ENCODE measurements at places on chromosomes 2 and 18. TPM values are rescaled to one million over a fixed set of nuclear protein-coding genes. Genes with fewer than 3 reads are reported as not detected.

DNA sequence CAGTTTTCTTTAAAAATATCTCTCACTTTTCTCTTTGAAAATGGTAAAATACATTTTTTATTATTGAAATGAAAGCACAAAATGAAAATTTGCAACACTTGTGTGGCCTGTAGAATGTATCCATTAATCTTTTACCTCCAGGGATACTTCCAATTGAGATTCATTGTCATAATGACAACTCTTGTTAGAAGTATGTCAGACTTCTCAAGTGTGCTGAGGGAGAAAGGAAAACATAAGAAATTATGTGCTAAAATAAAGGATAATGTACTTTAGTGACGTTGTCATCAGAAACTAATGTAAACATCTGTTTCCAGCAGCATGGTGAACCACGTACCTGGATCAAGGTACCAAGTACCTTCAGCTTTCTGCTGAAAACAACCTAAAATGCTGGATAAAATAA, 195.8 kb upstream of the STON1 start:
- H3K4me1 ChIP-seq: no peaks in the 10 kb centered on the region
- no peaks in the 10 kb centered on the region for H3K27me3 ChIP-seq
- H3K36me3 ChIP-seq: no peaks in the 10 kb centered on the region
- no peak overlapping the region for H3K4me3 ChIP-seq

DNA sequence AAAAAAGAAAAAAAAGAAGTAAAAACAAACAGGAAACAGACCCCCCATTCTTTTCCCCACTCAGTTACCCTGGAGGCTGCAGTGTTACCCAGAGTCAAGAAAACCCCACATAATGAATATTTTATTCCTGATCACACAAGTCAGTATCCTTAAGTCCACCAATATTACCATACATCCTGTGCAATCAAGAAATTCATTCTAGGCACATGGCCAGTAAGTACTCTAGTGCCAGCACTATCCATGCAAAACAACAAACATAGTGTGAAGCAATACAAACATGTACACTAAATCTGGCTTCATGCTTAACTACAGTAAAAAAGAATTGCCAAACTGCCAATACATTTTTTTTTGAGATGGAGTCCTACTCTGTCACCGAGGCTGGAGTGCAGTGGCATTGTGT, 111.6 kb downstream of the FAM168B start:
- H3K36me3 ChIP-seq: no peaks in the 10 kb centered on the region
- no peak overlapping the region for H3K27ac ChIP-seq
- H3K4me3 ChIP-seq: no peak overlapping the region

The SIX3 gene
- total RNA-seq: 1.2 TPM

DNA sequence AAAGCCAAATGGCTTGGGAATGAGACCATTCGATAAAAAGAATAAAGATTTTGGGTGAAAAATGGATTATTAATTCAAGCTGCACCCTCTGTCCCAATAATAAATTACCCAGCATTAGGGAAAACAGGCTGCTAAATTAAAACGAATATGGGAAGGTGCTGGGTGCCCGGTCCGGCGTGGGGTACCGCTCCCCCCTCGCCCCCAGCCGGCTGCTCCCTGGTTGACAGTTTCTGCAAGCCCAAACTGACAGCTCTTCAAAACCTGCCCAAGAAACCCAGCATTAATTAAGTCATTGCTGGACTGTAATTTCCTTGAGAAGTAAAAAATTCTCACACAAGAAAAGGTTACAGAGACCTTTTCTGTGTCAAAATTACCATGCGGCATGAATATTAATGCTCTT, 98.6 kb downstream of the PTGR3 start:
- no peak overlapping the region for H3K4me3 ChIP-seq
- no peak for DNase-seq
- H3K4me1 ChIP-seq: no peaks in the 10 kb centered on the region
- no peaks in the 10 kb centered on the region for H3K36me3 ChIP-seq

DNA sequence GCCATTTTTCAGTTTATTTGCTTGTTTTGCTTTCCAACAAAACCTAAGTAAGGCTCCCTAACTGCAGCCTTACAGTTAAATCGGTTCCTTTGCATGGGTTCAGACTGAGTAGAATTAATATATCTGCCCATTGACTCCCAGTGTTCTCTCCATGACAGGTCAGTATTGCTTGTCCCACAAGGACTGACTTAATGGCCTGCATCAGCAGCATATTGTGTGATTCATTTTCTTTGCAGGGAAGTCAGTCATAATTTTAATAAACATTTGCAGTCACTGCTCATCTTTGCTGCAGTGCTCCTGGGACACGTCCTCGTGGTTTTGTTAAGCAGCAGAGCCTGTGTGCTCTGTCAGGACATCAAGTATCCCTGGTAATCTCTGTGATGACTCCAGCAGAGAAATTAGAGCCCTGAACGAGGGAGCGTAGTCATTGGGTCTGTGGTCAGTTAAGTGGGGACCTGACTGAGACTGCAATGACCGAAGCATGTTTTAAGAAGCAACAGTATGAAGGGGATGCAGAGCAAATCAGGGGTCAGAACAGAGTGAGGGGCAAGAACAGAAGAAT, 93.3 kb downstream of the CDH20 start:
- H3K27me3 ChIP-seq: no peaks in the 10 kb centered on the region
- no peak overlapping the region for H3K27ac ChIP-seq
- H3K4me1 ChIP-seq: no peaks in the 10 kb centered on the region
- H3K4me3 ChIP-seq: no peak overlapping the region
- DNase-seq: no peak

GRCh38 chr2:36193680-36194079, 161.9 kb upstream of the CRIM1 start:
- H3K27ac ChIP-seq: no peak overlapping the region
- no peaks in the 10 kb centered on the region for H3K4me1 ChIP-seq
- H3K4me3 ChIP-seq: no peak overlapping the region
- 0 out of 2 replicates have a peak, but pooled peaks cover 7% of the 10 kb centered on the region for H3K27me3 ChIP-seq
- H3K36me3 ChIP-seq: no peaks in the 10 kb centered on the region
- DNase-seq: no peak

GRCh38 chr2:218999021-218999880, 6.0 kb upstream of the CRYBA2 start:
- H3K4me1 ChIP-seq: peaks cover 46% of the 10 kb centered on the region
- no peaks in the 10 kb centered on the region for H3K36me3 ChIP-seq
- no peak overlapping the region for H3K27ac ChIP-seq
- no peak for DNase-seq
- H3K27me3 ChIP-seq: no peaks in the 10 kb centered on the region

DNA sequence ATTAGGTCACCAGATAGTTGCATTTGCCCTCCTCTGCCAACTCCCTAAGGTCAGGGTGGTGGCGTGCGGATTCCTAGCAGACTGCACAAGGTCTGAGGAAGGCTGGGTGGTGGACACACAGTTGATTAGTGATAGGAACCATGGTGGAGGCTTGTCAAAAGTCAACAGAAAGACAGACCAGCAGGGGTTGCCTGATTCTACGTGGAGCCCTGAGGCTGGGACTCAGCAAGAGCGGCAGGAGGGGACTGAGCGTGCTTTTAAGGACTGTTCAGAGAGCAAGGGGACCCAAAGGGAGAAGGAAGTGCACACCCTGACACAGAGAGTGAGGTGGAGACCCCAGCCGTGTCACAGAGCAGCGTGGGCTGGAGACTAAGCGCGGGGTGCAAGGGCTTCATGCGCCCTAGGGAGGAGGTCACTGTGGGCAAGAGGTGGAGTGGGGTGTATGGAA, 513.2 kb downstream of the RNF144A start:
- DNase-seq: no peak
- no peaks in the 10 kb centered on the region for H3K36me3 ChIP-seq
- H3K4me3 ChIP-seq: no peak overlapping the region
- H3K27ac ChIP-seq: no peak overlapping the region
- H3K4me1 ChIP-seq: no peaks in the 10 kb centered on the region

DNA sequence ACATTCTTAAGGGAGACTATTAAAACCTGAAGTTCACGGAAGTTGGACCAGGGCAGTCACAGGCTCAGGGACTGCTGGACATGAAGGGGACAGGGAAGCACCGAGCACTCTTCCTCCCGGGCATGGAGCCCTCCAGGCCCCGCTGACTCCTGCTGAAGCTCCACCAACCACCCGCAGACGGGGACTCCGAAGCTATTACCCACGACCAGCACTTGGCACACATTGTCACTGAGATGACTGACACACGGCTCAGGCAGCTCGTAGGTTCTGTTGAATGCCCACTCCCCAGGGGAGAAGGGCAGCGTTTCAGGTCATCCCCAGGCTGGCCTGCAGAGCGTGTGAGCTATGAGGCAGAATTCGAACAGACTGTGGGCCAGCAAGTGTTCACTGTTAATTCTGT, 234.8 kb downstream of the NDUFA10 start:
- H3K4me1 ChIP-seq: no peaks in the 10 kb centered on the region
- no peak overlapping the region for H3K4me3 ChIP-seq
- 0 out of 2 replicates have a peak, but pooled peaks cover under 1% of the 10 kb centered on the region for H3K27me3 ChIP-seq
- H3K36me3 ChIP-seq: no peaks in the 10 kb centered on the region
- no peak for DNase-seq

DNA sequence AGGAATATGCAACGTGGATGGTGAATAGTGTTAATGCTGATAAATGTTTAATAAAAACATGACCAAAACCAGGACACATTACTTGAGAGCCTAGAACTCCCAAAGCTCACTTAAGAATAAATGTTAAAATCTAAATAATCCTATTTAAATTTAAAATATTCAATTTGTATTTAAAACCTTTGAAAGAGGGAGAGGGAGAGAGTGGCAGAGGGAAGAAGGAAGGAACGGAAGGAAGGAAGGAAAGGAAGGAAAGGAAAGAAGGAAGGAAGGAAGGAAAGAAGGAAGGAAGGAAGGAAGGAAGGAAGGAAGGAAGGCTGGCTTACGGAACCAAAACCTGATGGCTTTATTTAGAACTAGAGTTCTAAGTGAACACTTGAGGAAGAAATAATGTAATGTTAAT, 324.1 kb upstream of the SYT4 start:
- H3K27me3 ChIP-seq: no peaks in the 10 kb centered on the region
- H3K4me3 ChIP-seq: no peak overlapping the region
- no peaks in the 10 kb centered on the region for H3K4me1 ChIP-seq
- DNase-seq: no peak
- no peak overlapping the region for H3K27ac ChIP-seq

GRCh38 chr2:152910970-152911369, 192.6 kb downstream of the ARL6IP6 start:
- no peaks in the 10 kb centered on the region for H3K4me1 ChIP-seq
- no peaks in the 10 kb centered on the region for H3K36me3 ChIP-seq
- H3K27ac ChIP-seq: no peak overlapping the region
- no peak for DNase-seq

The RESP18 gene
- not detected for total RNA-seq

The CNRIP1 gene
- total RNA-seq: not detected

DNA sequence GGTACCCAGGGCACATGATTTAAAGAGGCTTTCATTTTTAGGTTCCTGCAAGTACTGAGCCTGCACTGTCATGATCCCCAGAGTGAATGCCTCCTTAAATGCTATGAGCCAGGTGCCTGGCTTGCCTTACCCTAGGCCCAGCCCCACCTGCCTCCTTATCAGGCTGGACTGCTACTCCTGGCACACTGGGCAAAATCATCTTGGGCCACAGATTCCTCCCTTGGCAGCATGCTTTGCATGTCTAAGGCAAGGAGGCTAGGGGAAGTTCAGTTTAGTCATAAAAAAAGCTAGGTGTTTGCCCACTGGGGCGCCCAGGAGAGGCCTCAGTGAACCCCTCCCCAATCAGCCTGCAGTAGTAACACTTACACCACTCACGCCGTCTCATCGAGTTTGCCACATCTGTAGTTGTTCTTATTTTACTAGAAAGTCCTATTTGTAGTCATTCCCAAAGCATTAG, 45.1 kb downstream of the LBH start:
- H3K4me3 ChIP-seq: no peak overlapping the region
- H3K4me1 ChIP-seq: peaks cover 28% of the 10 kb centered on the region
- H3K27ac ChIP-seq: no peak overlapping the region
- no peaks in the 10 kb centered on the region for H3K36me3 ChIP-seq
- no peak for DNase-seq

The NR4A2 gene
- total RNA-seq: 17.9 TPM

GRCh38 chr2:26758790-26759321, 5.2 kb upstream of the SLC35F6 start:
- H3K4me3 ChIP-seq: no peak overlapping the region
- H3K36me3 ChIP-seq: no peaks in the 10 kb centered on the region
- H3K4me1 ChIP-seq: peaks cover 52% of the 10 kb centered on the region
- DNase-seq: no peak

The LONRF2 gene
- total RNA-seq: 1.6 TPM

The AQP12B gene
- not detected for total RNA-seq

The PROC gene
- not detected for total RNA-seq

DNA sequence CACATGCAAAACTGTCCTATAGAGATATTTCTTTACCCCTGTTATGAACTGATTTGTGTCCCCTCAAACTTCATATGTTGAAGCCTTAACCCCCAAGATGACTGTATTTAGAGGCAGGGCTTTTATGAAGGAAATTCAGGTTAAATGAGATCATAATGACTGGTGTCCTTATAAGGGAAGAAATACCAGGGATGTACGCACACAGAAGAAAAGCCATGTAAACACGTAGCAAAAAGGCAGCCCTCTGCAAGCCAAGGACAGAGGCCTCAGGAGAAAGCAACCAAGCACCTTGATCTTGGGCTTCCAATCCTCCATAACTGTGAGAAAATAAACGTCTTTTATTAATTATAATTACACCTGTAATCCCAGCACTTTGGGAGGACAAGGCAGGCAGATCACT, 101.3 kb upstream of the NDUFV2 start:
- no peaks in the 10 kb centered on the region for H3K36me3 ChIP-seq
- no peak for DNase-seq
- no peak overlapping the region for H3K27ac ChIP-seq
- no peaks in the 10 kb centered on the region for H3K27me3 ChIP-seq
- peaks cover 20% of the 10 kb centered on the region for H3K4me1 ChIP-seq

- no peaks in the 10 kb centered on the region for H3K4me1 ChIP-seq
- no peak for DNase-seq
- H3K36me3 ChIP-seq: no peaks in the 10 kb centered on the region
- H3K27ac ChIP-seq: no peak overlapping the region
- H3K4me3 ChIP-seq: no peak overlapping the region
These were observed 81.1 kb downstream of the DYNAP start for GRCh38 chr18:54672109-54672508.

The SERPINB11 gene
- not detected for total RNA-seq

DNA sequence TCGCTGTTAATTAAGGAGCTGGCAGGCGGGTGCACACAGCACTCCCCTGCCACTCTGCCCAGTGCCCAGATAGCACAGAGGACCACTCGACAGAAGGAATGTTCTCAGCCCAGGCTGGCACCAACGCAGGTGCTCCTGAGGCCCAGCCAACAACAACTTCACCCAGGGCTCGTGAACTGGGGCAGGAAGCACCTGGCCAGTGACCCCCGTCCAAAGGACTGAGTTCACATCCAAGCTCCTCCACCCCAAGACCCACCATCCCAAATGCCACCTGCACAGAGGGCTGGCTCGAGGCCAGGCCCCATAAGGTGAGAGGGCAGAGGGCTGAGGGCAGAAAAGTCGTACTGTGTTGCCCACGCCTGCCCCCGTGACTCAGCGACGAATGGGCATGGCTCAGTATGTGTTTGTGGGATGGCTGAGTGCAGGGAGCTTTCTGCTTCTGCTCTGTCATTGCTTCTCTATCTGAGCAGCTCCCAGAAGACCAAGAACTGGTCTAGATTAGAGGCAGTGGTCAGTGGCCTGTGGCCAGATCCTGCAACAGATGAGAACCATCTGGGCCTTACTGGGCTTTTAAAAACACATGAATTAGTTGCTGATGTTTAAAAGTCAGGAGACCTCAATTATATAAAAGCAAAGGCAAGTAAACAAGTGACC, 68.4 kb downstream of the POLR1A start:
- no peaks in the 10 kb centered on the region for H3K4me1 ChIP-seq
- no peak overlapping the region for H3K27ac ChIP-seq
- no peak for DNase-seq
- no peaks in the 10 kb centered on the region for H3K27me3 ChIP-seq

The SCN1A gene
- total RNA-seq: not detected

Measured in HCT116 (cell line).